ENCODE measurements at places on chromosomes 16 and 17.

DNA sequence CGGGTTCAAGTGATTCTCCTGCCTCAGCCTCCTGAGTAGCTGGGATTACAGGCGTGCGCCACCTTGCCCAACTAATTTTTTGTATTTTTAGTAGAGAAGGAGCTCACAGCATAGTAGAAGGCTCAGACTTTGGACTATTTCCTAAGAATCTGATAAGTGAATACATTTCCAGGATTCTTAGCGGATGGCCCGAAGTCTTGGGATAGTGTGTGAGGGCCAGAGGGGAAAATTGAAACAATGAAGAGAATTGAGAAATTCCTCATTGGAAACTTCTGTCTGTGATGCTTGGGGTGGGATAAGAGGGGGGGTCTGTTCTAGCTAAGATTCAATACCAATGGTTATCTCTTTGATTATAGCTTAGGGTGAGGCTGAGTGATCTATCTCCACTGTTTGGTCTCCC, 183.3 kb downstream of the MSI2 start:
- no peak for DNase-seq

- no peak for DNase-seq
These were observed 116.9 kb downstream of the NTN1 start for GRCh38 chr17:9138161-9138717.

GRCh38 chr16:968620-969019, 2.2 kb downstream of the LMF1 start:
- no peak for DNase-seq

GRCh38 chr16:60295451-60295850, 1561.3 kb upstream of the GOT2 start:
- DNase-seq, result no peak

DNA sequence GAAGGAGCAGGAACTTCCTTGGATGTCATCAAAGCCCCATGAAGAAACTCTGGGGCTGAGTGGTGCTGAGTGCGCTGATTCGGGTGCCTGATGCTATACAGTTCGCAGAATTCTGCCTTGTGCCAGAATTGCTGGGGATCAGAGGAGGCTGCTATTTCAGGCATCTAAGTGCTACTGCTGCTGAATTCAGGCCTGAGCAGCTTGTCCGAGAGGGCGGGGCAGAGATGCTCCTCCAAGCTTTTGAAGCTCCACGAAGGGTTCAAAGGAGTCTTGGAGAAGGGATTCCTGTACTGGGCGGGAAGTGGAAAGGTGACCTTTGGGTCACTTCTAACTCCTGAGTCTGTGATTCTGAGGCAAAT, 227.8 kb downstream of the CCDC182 start:
- DNase-seq, result no peak

DNA sequence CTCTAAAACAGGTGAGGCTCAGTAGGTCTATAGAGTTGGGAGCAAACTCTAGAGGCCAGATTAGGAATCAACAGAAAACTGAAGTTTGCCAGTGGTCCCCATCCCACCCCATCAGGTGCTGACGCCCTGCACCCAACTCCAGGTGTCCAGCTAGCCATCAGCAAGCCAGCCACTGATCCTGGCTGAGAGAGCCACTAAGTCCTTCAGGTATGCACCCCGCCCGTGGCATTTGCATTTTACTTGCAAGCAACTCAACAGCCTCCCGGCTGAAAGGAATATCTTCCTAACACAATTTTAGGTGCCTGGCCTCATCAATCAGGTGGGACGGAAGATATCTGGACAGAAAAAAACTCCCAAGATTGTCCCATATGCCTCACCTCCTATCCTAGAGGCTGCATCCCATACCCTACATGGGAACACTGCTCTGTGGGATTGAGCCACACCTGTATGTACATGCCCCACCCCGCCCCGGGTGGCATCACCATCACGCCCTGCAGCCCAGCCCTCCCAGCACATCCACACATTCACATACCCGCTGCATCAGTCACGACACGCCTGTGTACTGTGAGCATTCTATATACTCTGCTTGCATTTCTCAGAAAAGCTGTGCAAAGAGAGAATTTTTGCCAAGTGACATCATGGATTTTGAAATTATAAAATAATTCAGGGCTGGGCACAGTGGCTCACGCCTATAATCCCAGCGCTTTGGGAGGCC, 8.3 kb downstream of the OTOP3 start:
- DNase-seq, result no peak

GRCh38 chr17:14427900-14428647, 127.2 kb downstream of the HS3ST3B1 start:
- DNase-seq, result no peak

GRCh38 chr16:65069065-65069464, 52.8 kb downstream of the CDH11 start:
- no peak for DNase-seq

GRCh38 chr16:88569614-88569984, 604 bp upstream of the ZC3H18 start:
- no peak for DNase-seq

DNA sequence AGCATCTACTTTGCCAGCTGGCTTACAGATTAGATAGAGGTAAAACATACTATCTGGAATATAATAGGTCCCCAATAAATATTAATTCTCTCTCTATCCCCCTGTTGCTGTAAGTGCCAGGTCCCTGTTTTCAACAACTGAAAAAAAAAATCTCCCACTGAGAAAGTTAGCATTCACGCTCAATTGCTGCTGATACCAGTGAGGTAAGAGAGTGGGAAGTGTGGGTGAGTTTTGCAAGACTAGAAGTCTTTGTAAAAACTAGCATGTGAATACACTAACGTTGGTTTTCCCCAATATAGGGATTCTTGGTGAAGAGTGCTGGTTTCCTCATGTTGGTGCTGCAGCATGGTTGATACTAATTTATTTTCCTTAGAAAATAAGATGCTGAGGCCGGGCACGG, 11.7 kb upstream of the TAOK1 start:
- DNase-seq, result peak; percentile 82
